ENCODE measurements at places on chromosomes 2 and 18.

GRCh38 chr2:236576953-236577352 lies 7.3 kb downstream of the ACKR3 start:
- no peak for DNase-seq

- DNase-seq: no peak
These were observed 117.9 kb downstream of the MYCN start for GRCh38 chr2:16058256-16058655.

GRCh38 chr2:230677201-230677946 lies 35.3 kb upstream of the CAB39 start:
- no peak for DNase-seq

DNA sequence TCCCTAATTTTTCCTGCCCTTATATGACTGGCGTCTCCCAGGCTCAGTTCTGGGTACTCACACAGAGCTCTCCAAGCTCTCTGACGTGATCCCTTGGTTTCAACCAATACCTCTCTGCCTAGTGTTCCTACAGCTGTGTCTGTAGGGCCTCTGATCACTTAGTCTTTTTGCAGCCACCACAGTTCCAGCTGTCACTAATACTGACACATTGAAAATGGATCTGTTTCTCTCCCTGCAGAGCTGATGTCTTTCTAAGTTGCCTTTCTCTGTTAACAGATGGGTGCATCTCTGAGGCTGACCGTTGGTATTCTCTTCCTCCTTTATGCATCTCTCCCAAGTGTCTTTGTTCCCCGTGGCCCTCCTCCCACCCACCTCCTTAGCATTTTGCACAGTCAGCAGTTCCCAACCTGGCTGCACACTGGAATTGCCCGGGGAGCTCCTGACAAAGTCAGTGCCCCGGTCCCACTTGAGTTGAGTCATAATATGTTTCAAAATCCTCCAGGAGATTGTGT lies 62.5 kb downstream of the CERS6 start:
- DNase-seq: no peak

DNA sequence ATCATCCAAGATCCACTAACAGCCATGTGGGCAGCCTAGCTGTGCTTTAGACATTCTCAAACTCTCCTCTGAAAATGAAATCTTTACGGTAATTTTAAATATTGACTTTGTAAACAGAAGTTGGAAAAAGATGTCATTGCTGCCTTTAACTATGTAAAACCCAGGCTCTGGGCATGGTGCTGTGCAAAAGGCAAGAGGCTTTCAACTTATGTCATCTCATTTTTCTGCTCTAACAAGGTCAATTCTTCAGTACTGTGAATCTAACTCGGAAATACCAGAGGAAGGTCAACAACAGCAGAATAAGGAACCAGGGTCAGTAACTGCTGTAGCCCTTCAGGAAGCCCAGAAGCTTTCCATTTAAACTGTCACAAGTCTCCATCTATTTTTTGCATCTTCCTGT lies 37.0 kb upstream of the MPP4 start:
- DNase-seq: no peak

DNA sequence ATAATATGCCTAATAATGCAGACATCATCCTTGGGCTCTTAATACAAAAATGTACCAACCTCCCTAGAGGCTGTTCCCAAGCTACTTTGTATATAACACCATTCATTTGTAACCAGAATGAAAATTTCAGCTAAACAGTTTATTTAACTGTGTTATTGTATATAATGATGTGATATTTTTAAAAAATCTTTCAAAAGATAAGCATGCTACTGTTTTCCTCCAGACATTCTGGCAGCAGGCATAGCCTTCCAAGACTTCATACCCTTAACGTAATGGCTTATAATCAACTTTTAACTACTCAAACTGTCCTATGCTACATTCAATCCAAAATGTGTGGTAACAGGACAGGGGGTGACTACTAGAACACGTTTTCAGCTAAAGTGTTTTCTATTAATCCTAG lies 21.2 kb downstream of the CFAP221 start:
- DNase-seq: no peak

- no peak for DNase-seq
These were observed 173.6 kb downstream of the BCL2 start for GRCh38 chr18:63145851-63146555.

DNA sequence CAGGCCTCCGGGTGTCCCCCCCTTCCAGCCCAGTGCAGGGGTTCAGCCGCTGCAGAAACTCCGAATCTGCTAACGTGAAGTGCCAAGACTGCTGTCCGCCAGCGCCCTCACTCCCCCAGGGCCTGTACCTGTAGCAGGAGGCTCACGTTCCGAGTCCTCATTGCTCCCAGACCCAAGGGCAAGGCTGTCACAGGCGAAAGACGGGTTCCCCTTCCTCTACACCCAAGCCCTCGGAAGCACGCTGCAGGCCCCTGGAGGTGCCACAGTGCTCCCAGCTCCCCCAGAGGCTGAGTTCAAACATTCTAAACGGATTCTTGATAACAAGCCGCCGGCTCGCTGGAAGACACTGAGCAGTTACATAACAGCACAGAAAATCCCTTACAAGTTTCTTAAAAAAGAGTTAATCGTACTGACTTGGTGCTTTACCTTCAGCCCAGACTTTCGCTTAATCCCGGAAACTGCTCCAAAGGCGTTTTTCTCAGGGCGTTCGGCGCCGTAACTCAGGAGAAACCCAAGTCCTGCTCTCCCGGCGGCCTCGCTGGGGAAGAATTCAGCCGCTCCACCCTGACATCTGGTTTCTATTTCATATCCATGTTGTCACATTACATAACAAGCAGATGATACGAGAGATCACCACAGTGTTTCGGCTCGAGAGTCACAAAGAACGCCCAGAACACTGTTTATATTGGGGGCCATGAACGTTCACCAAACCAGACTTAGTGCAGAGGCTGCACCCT lies 92.0 kb downstream of the HDAC4 start:
- DNase-seq: no peak

- no peak for DNase-seq
These were observed 99.0 kb downstream of the MGAT5 start for GRCh38 chr2:134352844-134353243.

DNA sequence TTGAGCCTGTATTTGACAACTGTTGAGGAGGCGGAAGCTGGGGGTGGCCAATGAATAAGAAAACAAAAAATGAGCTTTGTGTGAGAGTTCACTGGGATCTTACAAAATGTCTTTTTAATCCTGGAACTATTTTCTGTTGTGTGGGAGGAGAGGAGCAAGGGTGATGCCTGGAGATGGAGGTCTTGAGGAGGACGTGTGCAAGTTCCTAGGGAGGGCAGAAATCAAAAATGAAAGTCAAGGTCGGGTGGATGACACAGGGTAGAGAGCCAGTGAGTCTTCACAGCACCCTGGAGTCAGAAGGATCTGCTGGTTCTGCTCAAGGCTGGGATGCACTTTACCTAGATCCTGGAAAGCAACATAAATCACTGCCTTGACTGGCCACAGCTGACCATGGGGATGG lies 180.3 kb upstream of the PKDCC start:
- DNase-seq: no peak

- DNase-seq: no peak
These were observed 37.8 kb upstream of the ITPRID2 start for GRCh38 chr2:181853696-181854095.

DNA sequence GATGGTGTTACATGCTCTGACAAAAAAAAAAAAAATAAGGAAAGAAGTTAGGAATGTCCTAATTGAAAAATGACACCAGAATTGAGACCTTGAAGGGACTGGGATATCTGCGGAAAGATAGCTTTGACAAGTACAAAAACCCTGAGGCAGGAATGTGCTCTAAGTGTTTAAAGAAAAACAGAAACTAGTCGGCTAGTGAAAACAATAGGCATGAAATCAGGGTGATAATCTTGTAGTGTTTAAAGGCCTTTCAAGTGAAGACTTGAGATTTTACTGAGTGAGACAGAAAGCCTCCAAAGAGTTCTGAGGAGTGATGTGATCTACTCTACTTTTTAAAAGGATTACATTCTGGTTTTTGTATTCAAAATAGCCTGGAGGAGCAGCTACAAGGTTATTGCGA lies 107.4 kb downstream of the COBLL1 start:
- no peak for DNase-seq

GRCh38 chr2:167017021-167017420 lies 128.7 kb downstream of the XIRP2 start:
- no peak for DNase-seq

- no peak for DNase-seq
These were observed 59.6 kb downstream of the NCKAP5 start for GRCh38 chr2:133508546-133509165.

DNA sequence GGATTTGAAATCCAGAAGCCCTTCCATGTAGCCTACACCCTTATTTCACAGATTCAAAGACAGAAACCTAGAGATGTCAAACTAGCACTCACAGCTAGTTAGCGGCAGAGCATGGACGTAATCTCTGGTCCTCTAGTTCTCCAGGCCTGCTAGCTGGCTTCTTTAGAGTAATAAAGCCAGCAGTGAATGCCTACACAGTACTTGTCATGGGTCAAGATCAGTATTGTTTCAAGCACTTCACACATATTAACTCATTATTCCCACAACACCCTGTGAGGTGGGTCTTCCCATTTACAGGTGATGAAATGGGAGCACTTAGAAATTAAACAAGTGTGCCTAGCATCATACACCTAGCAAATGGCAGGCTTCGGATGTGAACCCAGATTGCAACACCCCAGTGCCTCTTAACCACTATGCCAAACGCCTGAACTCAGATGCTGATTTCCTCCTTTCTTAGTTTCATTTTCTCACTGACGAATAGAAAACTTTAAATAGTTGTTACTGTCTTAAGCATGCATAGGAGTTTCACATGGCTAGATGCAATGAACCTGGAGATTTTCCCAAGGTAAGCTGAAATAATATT lies 14.5 kb upstream of the ZBTB14 start:
- peak; percentile 62 for DNase-seq
